ENCODE measurements at places on chromosomes 12 and 14.

GRCh38 chr12:104462931-104463339 is 6.2 kb downstream of the CHST11 start:
- peak; percentile 55 for DNase-seq

GRCh38 chr14:41171045-41171444 is 435.6 kb upstream of the LRFN5 start:
- DNase-seq: no peak

DNA sequence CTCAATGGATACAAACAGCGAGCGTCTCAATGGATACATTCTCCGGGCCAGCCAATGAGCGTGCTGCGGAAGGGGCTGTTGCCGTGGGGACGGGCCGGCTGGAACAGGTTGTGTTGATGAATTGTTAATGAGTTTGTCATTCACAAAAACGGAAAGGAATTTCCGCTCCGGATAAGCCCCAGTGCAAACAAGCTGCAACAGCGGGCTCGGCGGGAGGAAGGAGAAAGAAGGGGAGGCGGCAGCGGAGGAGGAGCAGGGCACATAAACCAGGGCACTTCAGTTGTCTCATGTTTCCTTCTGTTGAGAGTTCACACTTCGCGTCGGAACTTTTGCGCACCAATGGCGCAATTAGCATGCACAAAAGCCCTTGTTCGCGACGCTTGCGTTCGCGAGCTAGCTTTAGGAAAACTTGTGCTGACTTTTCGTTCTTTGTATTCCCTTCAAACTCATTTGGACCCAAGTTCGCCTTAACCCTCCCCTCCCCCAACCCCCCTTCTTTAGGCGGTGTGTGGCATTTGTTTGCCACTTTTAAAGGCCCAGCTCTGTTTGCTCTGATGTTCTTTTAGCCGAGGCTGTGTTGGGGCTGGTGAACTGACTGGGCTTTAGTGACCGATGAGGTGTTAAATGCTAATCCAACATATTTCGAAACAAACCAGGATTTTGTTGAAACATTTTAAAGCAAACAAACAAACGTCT is at the start of gene DUSP6:
DUSP6 (minus strand) TSS at position 10 of the 696 bp plus-strand sequence. CDS start 462 bp downstream, outside the sequence.
- DNase-seq: peak; percentile 83

GRCh38 chr14:104874571-104875411 is 9.7 kb downstream of the CEP170B start:
- DNase-seq: no peak

DNA sequence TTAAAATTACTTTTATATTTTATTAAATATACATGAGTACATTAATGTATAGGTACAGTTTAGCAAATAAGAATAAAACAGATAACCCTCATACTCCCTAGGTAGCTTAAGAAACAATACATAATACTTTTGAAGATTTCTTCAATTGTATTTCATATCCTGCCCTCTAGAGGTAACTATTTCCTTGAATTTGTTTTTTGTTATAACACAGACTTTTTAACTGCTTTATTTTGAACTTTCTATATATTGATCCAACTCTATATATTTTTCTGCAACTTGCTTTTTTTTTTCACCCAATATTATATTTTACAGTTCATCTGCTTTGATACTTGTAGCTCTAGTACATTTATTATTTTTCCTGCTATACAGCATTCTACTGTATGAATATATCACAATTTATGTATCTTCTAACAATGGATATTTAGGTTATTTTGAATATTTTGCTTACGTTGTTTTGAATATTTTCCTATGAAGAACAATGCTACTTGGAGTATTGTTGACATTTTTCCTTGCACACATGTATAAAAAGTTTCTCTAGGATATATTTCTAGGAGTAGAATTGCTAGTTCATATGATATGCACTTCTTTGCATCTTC is 72.8 kb upstream of the ABCD2 start:
- DNase-seq: peak; percentile 50

GRCh38 chr14:78902010-78902623 is 731.9 kb downstream of the NRXN3 start:
- DNase-seq: no peak
